ENCODE measurements at places on chromosomes 4 and X.

DNA sequence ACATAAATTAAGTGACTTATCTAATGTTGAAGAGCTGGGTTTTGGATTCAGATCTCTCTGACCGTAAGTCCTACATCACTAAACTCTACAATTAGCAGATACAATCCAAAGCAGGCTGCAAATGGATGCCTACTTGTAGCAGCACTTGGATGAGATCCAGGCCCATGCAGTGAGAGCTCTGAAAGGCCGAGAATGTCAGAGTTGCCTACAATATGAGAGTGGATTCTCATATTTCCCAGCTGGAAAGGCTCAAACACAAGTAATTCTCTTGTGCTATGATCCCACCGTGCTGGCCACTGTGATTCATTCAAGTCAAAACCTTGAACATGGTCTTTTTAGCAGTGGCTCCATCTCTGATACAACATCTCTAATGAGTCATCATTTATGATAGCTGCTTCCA lies 125.4 kb upstream of the CHRDL1 start:
- no peaks in the 10 kb centered on the region for H3K4me1 ChIP-seq
- H3K36me3 ChIP-seq, result no peaks in the 10 kb centered on the region
- H3K27me3 ChIP-seq, result no peaks in the 10 kb centered on the region
- no peak for DNase-seq

GRCh38 chrX:107123750-107124149 lies 5.1 kb upstream of the RBM41 start:
- H3K4me3 ChIP-seq, result no peak overlapping the region
- H3K27me3 ChIP-seq, result no peaks in the 10 kb centered on the region
- H3K36me3 ChIP-seq, result no peaks in the 10 kb centered on the region

- H3K27ac ChIP-seq, result no peak overlapping the region
- H3K27me3 ChIP-seq, result no peaks in the 10 kb centered on the region
- DNase-seq, result no peak
- H3K36me3 ChIP-seq, result peaks cover 37% of the 10 kb centered on the region
- peaks cover 4% of the 10 kb centered on the region for H3K4me1 ChIP-seq
These were observed 51.7 kb upstream of the MCF2 start for GRCh38 chrX:139759637-139760036.

DNA sequence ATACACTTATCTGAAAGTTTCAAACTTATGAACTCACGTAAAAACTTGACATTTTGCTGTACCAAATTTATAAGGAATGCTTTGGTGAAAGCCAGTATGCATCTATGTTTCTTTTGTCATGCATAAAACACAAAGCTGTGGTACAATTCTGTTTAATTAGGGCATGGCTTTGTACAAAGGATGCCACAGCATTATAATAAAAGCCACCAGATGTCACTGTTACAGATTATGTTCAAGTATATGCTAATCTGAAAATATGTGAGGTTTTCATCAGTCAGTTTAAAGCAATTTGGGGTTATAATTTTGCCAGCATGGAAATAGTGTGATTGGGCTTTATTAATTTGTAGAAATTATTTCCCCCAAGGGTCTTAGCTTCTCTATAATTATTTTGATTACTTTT lies 69.0 kb downstream of the ATOH1 start:
- no peak for DNase-seq
- no peaks in the 10 kb centered on the region for H3K36me3 ChIP-seq
- no peak overlapping the region for H3K4me3 ChIP-seq
- H3K27ac ChIP-seq, result no peak overlapping the region

- H3K27ac ChIP-seq, result no peak overlapping the region
- H3K4me3 ChIP-seq, result no peak overlapping the region
- H3K4me1 ChIP-seq, result no peaks in the 10 kb centered on the region
- DNase-seq, result no peak
These were observed 190.7 kb upstream of the ANK2 start for GRCh38 chr4:112858751-112859150.

DNA sequence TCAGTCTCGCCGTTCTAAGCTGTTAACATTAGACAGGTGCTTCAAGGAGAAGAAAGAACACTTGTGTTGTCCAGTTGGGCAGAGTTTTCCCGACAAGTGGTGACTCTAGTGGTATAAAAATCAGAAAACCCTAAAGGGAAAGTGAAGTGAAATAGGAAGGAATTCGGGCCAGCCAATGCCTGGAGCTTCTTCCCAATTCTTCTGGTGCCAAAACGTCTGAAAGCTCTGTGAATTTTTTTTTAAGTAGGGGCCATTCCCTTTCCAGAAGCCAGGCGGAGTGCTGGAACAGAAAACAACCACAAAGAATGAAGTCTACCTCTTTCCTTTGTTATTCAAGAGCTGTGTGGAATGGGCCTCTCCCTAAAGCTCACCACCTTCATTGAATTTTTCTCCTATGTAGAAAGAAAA lies 43.1 kb upstream of the PPARGC1A start:
- H3K36me3 ChIP-seq, result no peaks in the 10 kb centered on the region
- H3K4me1 ChIP-seq, result no peaks in the 10 kb centered on the region
- H3K4me3 ChIP-seq, result no peak overlapping the region
- no peak for DNase-seq
- no peaks in the 10 kb centered on the region for H3K27me3 ChIP-seq

DNA sequence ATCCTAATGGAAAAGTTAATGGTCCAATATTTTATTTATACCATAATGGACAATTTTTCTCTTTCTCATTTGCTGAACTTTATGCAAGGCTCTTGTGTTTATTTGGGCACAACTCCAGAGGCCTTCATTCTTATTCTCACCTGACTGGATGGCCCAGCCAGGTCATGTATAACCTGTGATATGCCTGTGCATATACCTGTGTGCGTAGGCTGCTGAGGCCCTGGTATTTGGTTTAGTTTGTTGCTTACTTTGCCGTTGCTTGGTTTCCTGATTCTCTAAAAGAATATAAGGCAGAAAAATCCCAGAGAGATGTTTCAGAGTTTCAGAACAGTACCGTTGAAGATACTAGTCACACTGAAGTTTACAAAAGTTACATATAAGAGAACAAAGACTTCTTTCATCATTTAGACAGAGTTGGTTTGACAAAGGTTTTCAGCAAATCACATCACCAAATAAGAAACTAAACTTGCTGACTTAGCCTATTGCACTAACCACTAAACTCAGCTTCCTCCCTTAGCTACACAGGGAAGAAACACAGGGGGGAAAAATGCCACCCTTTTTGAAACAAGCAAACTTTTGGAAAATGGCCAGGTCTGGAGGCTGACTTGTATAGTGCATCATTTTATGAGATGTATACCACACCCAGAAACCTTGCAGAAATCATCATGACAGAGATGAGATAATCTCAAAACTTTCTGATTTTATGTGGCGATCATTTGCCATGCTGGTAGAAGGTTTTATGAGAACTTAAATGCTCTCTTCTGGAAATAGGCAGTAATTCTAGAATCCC lies 248.5 kb downstream of the GRIA3 start:
- H3K27ac ChIP-seq, result no peak overlapping the region
- H3K27me3 ChIP-seq, result peaks cover 1% of the 10 kb centered on the region
- H3K4me1 ChIP-seq, result no peaks in the 10 kb centered on the region

- peaks cover 40% of the 10 kb centered on the region for H3K4me1 ChIP-seq
- H3K27ac ChIP-seq, result peak overlapping the region; percentile 96
- peak; percentile 28 for DNase-seq
These were observed 484.2 kb downstream of the BCOR start for GRCh38 chrX:39613482-39613995.

DNA sequence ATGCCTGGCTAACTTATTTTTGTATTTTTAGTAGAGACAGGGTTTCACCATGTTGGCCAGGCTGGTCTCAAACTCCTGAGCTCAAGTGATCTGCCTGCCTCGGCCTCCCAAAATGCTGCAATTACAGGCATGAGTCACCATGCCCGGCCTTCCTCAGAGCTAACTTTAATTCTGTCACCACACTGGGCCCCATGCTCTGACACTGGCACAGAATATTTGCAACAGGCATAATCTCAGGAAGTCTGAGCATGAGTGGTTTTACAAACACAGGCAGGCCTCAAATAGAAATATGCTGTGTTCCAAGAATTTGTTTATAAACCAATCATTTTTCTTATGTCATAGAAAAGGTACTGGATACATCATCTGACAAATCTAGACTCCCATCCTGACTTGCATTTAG lies 32.7 kb upstream of the FAM9C start:
- no peak overlapping the region for H3K4me3 ChIP-seq
- no peaks in the 10 kb centered on the region for H3K36me3 ChIP-seq
- H3K4me1 ChIP-seq, result peaks cover 82% of the 10 kb centered on the region
- no peak for DNase-seq
- H3K27me3 ChIP-seq, result no peaks in the 10 kb centered on the region
- peak overlapping the region; percentile 82 for H3K27ac ChIP-seq

DNA sequence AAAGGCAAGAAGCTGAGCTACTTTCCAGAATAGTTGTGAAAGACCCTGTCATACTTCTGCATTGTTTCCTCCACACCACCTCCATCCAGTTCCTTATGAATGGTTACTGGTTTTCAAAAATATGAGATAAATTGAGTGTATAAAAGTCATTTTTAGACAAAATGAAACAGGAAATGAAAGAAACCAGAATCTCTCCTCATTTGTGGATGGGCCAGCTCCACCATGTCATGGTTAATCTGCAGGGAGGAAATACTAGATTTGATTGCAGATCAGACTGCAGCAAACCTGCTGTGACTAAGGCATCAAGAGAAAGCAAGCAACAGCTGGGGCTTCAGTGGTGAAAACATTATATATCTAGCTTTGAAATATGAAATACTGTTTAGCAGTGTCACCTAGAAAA lies 23.8 kb downstream of the F9 start:
- H3K4me1 ChIP-seq, result peaks cover 11% of the 10 kb centered on the region
- no peak overlapping the region for H3K27ac ChIP-seq
- no peak for DNase-seq
- peaks cover 5% of the 10 kb centered on the region for H3K27me3 ChIP-seq
- no peak overlapping the region for H3K4me3 ChIP-seq

GRCh38 chrX:110402850-110403221 lies 44.2 kb downstream of the RTL9 start:
- no peaks in the 10 kb centered on the region for H3K27me3 ChIP-seq
- H3K27ac ChIP-seq, result no peak overlapping the region
- no peaks in the 10 kb centered on the region for H3K36me3 ChIP-seq
- peaks cover 2% of the 10 kb centered on the region for H3K4me1 ChIP-seq

- DNase-seq, result no peak
- H3K27me3 ChIP-seq, result no peaks in the 10 kb centered on the region
- H3K36me3 ChIP-seq, result no peaks in the 10 kb centered on the region
- no peak overlapping the region for H3K4me3 ChIP-seq
These were observed 674.6 kb upstream of the SLIT2 start for GRCh38 chr4:19577097-19577496.

- H3K4me3 ChIP-seq, result no peak overlapping the region
- H3K36me3 ChIP-seq, result no peaks in the 10 kb centered on the region
- no peaks in the 10 kb centered on the region for H3K4me1 ChIP-seq
- H3K27me3 ChIP-seq, result no peaks in the 10 kb centered on the region
These were observed 132.3 kb downstream of the SLIT2 start for GRCh38 chr4:20383969-20384368.

DNA sequence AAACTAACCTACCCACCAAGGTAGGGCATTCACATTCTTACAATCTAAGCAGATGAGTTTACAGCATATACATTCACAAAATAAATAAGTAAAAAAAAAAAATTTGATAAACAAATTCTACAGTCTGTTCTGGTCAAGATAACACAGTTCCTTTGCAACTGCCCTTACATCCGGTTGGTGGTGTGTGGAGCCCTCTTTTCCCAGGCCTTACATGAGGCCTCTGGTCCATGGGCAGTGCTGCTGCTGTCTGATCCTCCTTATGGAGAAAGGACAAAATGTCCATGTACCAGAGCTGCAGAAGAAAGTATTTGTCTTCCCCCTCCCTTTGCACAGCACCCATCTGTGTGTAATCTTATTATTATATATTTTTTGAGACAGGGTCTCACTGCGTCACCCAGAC lies 2.2 kb upstream of the SEPTIN11 start:
- H3K4me3 ChIP-seq, result no peak overlapping the region
- peaks cover 2% of the 10 kb centered on the region for H3K27me3 ChIP-seq
- H3K27ac ChIP-seq, result no peak overlapping the region
- H3K36me3 ChIP-seq, result peaks cover 3% of the 10 kb centered on the region

DNA sequence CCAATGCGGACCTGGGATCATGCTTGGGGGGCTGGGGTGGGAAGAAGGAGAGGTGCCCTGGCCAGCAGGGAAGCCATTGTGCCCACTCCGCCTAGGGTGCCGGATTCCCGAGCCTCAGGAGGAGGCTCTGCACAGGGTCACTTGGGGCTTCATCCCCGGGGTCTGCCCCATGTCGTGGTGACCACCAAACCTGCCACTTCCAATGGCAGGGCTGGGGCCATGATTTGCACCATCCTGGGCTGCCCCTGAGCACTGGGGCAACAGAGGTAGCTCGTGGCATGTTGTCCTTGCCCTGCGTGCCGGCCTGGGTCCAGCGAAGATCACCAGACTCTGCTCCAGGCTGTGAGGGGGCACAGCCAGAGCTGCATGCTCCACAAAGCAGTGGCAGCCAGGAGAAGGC lies 71.4 kb upstream of the DCAF12L2 start:
- H3K27me3 ChIP-seq, result no peaks in the 10 kb centered on the region
- no peak overlapping the region for H3K27ac ChIP-seq
- H3K36me3 ChIP-seq, result no peaks in the 10 kb centered on the region
- no peak for DNase-seq
- no peak overlapping the region for H3K4me3 ChIP-seq

- no peaks in the 10 kb centered on the region for H3K36me3 ChIP-seq
- no peak overlapping the region for H3K4me3 ChIP-seq
- no peaks in the 10 kb centered on the region for H3K4me1 ChIP-seq
- H3K27ac ChIP-seq, result no peak overlapping the region
- no peak for DNase-seq
These were observed 25.6 kb upstream of the DAPP1 start for GRCh38 chr4:99790796-99791617.

GRCh38 chr4:36854554-36854953 lies 390.0 kb upstream of the NWD2 start:
- H3K27me3 ChIP-seq, result no peaks in the 10 kb centered on the region
- H3K27ac ChIP-seq, result no peak overlapping the region
- H3K4me3 ChIP-seq, result no peak overlapping the region
- H3K36me3 ChIP-seq, result no peaks in the 10 kb centered on the region
- no peak for DNase-seq
- H3K4me1 ChIP-seq, result no peaks in the 10 kb centered on the region

DNA sequence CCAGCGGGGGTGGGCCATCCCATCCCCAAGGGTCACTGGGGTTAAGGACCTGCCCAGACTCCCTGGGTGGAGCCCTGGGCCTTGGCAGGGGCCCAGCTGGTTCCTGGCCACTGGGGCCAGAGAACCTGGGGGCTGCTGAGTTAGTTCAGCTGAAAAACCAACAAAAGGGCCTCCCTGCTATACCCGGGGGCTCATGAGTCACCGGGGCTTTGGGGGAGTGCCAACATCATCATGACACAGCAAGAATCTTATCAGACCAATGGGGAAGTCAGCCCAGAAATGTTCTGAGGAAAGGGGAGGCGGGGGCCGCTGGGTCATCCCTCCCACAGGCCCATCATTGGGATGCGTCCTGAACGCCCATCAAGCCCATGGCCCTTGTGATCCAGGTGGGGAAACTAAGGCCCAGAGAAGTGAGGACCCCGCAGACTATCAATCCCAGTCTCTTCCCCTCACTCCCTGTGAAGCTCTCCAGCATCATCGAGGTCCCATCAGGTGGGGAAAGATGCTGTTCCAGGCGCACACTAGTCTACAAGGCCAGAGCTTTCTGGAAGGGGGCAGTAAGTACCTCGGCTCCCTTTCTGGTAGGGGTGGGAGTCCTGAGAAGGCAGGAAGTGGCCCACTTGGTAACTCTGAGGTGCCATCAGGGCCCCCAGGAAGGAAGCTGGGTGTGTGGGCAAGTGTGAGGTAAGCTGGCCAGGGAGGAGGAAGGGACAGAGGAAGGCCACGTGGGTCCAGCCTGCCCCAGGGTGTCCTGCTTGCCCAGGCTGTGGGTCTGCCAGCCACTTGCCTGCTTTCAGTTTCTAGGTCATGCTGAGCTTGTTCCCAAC lies 4.5 kb downstream of the G6PD start:
- peak; percentile 55 for DNase-seq
- H3K4me1 ChIP-seq, result peaks cover 60% of the 10 kb centered on the region
- peak overlapping the region; percentile 96 for H3K27ac ChIP-seq
- H3K36me3 ChIP-seq, result peaks cover 17% of the 10 kb centered on the region
- H3K4me3 ChIP-seq, result peak overlapping the region; percentile 84

All from activated naive CD8-positive, alpha-beta T cell treated with anti-CD3 and anti-CD28 coated beads, Interleukin-2, amount 50 U/mL, for 24 hours (primary cell).